ENCODE measurements at places on chromosomes 5 and 9. TPM values are rescaled to one million over a fixed set of nuclear protein-coding genes. Genes with fewer than 3 reads are reported as not detected.
A peak's percentile ranks its signal among the peaks of the same experiment; 100 is the strongest.

RNF208 gene
- 12.8 TPM for polyA plus RNA-seq

TMEM171 gene
- 7.2 TPM for polyA plus RNA-seq

PCDHGA8 gene
- polyA plus RNA-seq, result 0.78 TPM

BBLN gene
- 63.7 TPM for polyA plus RNA-seq

SLC6A18 gene
- 3.4 TPM for polyA plus RNA-seq

MIER3 gene
- 31.9 TPM for polyA plus RNA-seq

LVRN gene
- 0.65 TPM for polyA plus RNA-seq

IL13 gene
- polyA plus RNA-seq, result not detected

NOXA1 gene
- 6.7 TPM for polyA plus RNA-seq

DNA sequence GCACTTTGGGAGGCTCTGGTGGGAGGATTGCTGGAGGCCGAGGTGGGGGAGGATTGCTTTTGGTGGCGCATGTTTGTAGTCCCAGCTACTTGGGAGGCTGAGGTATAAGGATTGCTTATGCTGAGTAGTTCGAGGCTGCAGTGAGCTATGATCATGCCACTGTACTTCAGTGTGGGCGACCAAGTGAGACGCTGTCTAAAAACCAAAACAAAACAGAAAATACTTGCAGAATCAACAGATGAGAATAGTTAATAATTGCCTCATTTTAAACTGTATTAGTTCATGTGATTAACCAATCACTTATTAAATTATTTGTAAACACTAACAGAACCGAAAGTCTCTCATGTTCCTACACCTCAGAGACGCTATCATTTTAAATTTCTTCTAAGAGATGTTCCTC is 118.1 kb downstream of the CCDC171 start:
- no peak for DNase-seq

- DNase-seq, result no peak
Observed at GRCh38 chr5:82074950-82075349, 103.1 kb downstream of the ATG10 start.

DNA sequence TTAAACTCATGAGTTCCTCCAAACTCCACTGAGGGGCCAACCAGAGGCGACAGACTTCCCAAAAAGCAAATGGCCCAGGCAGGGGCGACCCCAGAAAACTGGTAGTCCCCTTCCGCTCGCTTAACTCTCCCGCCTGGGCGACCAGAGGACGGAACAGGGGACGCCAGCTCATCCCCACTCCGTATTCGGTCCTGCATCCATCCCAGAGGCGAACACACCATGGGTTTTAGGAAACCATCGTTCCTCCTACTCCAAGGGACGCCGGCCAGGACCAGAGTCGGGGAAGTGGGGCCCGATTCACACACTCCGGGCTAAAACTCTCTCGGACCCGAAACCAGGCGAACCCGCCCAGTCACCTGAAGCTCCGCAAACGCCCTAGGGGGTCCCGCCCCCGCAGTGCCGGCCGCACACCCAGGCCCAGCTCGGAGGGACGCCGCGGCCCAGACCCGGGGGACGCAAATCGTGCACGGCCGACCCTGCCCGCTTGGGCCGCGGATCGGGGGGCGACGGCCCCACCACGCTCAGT is 478 bp downstream of the TEX10 start:
- DNase-seq, result peak; percentile 26

- DNase-seq, result peak; percentile 22
Observed at GRCh38 chr5:147949711-147950573, 43.6 kb upstream of the C5orf46 start.

DNA sequence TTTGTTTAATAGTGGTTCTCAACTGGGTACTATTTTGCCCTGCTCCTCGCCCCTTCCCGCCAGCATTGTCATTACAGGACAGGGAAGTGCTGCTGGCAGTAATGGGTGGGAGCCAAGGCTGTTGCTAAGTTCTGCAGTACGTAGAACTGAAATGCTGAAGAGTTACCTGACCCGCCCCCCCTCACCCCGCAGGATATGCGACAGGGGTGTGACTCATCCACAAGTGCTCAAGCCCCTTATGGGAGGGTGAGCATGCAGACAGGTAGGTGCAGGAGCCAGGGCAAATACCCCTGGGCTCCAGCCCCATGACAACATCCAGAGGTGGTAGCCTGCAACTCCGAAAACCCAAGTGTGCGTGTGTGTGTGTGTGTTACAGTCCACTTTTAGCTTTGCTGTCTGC is 35.7 kb downstream of the LRRC70 start:
- DNase-seq, result no peak

- peak; percentile 36 for DNase-seq
Observed at GRCh38 chr9:92607773-92608172, 62.2 kb downstream of the IPPK start.

GRCh38 chr5:180296771-180297170 is 4.9 kb upstream of the MAPK9 start:
- DNase-seq, result no peak

DNA sequence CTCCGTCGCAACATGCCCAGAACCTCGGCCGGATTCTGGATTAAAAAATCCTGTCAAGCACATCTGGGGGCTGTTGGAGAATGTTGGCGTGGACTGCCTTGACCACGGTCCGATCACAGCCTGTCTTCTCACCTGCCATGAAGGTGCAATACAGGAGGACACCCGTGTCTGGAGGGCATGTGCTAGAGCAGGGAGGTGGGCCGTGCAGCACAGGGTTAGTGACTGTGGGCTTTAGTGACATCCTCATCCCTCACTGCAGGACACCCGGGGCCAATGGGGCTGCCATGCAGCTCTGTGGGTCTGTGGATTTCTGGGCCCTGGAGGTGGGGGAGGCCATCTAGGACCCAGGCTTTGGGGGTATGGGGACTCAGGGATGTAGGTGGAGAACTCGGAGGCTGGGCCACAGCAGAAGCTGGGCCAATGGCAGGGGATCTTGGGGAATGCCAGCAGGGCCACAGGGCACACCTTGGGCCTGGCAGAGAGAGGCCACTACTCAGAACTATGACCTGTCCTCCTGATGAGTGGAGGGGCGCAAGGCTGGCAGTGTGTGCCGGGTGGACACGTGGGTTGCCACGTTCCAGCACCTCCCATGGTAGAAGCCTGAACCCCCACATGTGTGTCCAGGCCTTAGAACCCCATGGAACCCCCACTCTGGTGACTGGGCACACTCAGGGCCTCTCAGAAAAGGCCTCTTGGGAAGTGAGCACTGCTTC is 23.3 kb downstream of the ZDHHC11B start:
- DNase-seq, result no peak

DNA sequence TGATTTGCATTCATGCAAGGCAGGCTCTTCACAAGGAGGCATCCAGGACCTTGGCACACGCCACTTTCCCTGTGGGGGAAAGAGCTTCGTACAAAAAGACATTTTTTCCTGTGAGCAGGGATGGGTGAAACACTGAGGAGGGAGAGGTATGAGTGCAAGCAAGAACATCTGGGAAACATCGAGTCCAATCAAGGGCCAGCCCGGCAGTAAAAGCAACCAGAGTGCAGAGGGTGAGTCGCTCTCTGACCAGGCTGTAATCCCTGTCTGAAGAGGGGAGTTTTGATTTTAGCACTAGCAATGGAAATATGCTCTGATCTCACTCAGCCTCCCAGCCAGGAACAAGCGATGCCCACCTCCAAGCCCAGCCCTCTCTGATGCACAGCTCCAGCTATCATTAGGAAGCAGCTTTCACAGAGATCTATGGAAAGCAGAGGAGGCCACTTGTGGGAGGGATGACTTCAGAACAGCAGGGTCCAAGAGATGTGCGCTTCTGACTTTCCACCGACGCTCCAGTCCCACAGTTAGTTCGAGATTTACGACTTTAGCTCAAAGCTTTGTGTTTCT is 211.0 kb upstream of the ADAMTS16 start:
- DNase-seq, result no peak

- peak; percentile 26 for DNase-seq
Observed at GRCh38 chr5:10863763-10864383, 102.8 kb upstream of the DAP start.

DNA sequence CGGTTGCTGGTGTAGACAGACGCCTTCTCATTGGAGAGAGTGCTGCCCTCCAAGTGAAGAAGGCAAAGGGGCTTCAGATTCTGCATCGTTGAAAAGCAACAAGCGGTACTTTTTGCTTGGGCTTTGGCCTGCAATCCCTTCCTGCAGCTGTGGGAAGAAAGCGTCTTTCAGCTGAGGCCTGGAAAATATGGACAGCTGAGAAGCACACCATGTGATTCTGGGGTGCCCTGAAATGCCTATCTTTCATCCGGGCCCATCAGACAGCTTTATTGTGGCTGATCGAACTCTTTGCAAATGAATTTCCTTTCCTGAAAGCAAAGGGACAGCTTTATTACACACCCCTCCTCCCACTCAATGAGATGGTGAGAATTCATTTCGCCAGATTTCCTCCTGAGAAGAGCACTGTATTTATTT is 74.0 kb downstream of the NSG2 start:
- DNase-seq, result peak; percentile 20

- DNase-seq, result no peak
Observed at GRCh38 chr5:122774519-122774860, 390 bp upstream of the SNX2 start.

- no peak for DNase-seq
Observed at GRCh38 chr5:132456987-132457361, 33.6 kb downstream of the IRF1 start.

- no peak for DNase-seq
Observed at GRCh38 chr9:134661299-134661698, 19.7 kb downstream of the COL5A1 start.

DNA sequence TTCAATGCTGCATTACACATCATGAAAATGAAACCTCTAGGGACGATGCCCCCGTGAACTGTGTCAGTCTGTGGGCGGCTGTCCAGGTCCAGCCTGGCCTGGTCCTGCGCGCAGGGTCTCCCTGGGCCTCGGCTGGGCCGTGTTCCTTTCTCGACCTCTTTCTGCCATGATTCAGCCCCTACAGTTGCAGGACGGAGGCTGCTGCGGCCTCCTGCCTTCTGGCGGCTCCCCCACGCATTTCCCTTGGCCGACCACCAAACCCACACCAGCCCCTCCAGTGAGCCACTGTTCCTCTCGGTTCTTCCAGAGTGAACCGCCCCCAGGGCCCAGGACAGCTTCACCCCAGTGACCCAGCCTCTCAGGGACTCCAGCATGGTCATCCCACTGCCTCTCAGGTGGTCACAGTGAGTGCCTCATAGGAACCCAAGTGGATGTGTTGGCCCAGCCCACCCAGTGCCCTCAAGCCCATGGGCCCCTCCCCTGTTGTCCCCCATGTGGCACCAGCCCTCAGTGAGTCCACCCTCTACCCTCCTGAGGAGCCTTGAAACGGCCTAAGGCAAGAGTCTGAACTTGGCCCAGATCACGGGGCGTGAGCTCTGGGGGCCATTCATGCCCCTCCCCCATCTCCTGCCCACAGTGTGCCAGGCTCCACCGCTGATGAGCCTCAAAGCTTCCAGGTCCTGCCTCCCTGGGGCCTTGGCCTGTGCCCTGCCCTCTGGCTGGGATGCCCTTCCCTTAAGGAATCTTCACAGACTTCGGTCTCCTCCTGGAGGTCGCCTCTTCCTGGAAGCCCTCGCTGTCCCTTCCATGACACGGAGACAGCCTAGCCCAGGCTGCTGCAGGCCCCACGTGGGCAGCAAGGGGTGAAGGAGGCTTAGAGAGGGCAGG is 10.0 kb upstream of the CLIC3 start:
- no peak for DNase-seq

DNA sequence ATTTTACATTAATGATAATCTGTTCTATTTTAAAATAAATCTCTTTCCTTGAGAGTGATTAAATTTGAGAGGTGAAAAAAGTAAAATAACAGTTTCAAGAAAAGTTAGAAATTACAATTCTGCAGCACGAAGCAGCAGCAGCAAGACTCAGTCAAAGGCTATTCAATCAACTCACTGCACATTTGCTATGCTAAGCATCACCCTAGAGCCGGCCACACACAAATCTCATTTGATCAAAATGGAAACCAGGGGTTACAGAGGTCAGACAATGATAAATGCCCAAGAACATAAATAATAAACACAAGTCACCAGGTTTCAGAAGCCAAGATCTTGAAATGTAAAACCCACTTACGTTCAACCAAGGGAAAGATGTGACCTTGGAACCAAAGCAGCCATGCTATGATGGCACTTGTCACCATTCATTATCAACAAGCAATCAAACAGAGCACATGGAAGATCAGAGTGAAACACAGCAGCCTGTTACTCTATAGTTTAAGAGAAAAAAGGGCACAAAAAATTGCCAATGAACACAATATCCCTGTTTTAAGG is 136.0 kb downstream of the EPB41L4A start:
- DNase-seq, result no peak

- peak; percentile 66 for DNase-seq
Observed at GRCh38 chr9:27528076-27528885, 1.3 kb downstream of the MOB3B start.

- no peak for DNase-seq
Observed at GRCh38 chr5:165030971-165031370, 1525.6 kb downstream of the MAT2B start.

DNA sequence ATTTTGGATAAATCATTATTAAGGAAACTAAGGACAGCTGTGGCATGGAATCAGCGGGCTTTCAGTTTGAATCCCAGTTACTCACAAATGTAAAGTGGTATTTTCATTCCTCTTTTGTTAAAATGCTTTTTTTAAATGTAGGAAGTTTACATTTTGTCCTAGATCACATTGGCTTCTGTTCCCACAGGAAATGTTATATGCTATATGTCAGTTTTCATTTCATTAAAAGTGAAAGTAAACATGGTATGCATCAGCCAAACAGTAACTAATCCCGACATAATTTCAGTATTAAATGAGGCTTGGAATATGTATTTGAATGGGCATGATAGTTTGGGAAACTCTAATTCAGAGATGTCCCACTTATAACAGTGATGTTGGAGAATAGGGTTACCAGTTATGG is 18.6 kb upstream of the SMIM15 start:
- DNase-seq, result no peak

- DNase-seq, result peak; percentile 55
Observed at GRCh38 chr5:119400245-119400644, 44.4 kb downstream of the TNFAIP8 start.

DNA sequence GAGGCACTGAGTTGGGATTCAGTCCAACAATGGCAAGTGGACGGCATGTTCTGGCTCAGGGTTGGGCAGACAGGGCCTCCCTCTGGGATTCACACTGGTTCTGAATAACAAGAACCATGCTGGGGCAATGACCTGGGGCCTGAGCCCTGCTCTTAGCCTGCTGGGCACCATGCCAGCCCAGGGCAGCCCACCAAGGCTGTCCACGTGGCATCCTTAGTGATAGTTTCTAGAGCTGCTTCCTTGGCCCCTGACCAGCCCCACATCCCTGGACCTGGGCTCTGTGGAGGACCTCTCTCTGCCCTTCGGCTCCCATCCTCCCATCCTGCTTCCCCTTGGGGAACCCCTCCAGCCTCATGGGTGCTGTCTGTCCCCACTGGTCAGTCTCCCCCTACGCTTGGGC is 22.3 kb upstream of the OLFM1 start:
- no peak for DNase-seq

DNA sequence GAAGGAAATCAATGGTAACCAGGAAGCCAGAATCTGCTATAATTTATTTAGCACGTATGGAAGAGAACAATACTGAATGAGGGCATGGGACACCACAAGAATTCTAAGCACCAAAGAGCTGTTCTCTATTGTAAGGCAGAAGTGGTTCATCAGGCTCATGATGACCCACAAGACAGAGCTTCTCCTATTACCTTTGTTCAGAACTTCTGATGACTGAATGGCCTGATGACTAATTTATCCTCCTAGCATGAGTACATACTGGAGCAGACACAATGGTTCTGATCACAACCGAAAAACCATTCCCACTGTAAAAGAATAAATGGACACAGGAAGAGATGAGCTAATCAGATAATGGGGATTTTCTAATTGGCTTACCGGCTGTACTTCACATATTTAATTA is 329.8 kb upstream of the PDE4D start:
- no peak for DNase-seq

Data from renal pelvis (tissue), 12 donors.